ENCODE measurements at places on chromosomes 1 and 21.

- DNase-seq = no peak
Measured at GRCh38 chr1:228333739-228334115, 72.9 kb downstream of the TRIM11 start.

GRCh38 chr1:176517484-176517883 lies 54.5 kb downstream of the PAPPA2 start:
- DNase-seq = no peak

GRCh38 chr1:228544921-228545591 lies 57.9 kb downstream of the RNF187 start:
- DNase-seq = no peak

- no peak for DNase-seq
Measured at GRCh38 chr1:25492323-25492722, 51.1 kb upstream of the LDLRAP1 start.

DNA sequence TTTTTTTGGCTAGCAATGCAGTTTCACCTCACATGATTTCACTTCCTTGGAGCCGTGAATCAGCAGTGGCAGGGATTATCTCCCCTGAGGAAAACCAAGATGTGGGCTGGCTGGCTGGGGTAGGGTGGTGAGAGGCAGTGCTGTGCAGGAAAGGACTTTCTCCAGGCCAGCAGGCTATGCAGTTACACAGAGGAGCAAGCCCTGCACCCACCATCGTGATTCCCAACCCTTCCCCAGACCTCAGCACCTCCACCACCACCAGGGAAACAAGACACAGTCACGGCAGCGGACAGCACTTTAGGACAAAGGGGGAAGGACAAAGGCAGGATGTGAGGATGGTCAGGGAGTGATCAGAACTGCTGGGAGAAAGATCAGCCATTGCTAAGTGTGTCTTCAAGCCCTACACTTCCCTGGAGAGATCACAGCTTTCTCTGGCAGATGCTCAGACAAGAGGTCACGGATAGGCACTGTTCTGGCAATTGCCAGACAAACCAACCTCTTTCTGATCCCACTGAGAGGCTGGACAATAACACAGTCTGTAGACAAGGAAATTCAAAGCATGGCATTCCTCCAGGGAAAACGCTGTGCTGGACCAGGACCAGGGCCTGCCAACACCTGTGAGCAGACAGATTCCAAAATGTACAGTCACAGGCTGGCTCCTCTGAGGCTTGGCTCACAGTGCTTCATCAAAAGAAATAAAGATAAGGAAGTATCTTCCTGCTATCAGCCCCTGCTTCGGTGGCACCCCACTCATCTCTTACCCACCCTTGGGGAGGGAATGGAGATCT lies 509.4 kb downstream of the SMYD3 start:
- no peak for DNase-seq

DNA sequence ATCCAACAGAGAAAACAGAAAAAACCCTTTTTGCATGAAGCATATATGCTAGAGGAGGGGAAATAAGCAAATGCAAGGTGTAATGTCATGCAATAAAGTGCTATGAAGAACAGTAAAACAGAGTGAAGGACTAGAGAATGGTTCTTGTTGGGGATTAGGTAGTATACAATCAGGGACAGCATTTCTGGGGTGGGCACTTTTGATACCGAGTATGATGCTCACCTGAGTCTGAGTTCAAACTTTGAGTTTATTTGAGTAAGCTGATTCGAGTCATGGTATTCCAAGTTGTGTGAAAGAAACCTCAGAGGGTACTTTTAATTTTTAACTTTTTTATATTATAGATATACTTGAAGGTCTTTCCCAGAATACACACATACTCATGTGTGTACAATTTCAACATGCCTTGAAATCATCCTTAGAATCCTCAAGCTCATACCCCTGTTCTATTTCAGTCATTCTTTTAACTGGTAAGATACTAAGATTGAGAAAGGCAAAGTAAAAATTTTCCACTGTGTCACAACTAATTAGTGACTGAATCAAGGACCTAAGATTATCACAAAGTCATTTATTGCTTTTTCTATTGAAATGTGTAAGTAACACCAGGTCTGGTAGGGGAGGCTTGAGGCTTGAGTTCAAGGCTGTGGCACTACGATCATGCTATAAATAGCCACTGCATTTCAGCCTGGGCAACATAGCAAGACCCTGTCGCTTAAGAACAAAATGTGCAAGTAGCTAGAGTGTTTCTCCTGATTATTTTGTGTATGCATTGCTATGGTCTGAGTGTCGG lies 12.1 kb downstream of the LRRC8B start:
- no peak for DNase-seq

DNA sequence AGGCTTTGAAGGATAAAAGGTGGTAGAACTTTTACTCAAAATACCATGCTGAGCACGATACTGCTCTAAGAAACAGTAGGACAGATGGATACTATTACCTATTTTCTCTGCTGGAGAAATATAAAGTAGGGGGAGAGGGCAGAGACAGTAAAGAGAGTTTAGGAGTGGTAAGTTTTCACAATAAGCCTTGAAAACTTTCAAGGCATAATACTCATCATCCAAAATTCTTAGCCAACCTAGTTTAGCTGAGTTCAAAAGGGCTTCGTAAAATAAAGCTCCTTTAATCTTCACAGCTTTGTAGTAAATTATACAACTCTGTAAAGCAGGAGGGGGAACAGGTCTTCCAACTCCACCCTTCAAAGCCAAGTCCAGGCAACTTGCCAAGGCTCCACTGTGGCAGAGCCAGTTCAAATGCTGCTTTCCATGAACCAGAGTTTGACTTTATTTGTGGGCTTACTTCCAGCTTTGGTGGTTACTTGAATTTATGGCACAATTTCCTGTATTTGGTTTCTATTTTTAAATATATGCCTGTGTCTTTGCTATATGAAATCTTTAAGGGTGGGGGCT lies 15.5 kb downstream of the TEX38 start:
- DNase-seq = no peak

- no peak for DNase-seq
Measured at GRCh38 chr21:32281531-32281930, 2.7 kb upstream of the MIS18A start.

GRCh38 chr1:6979003-6979613 lies 193.9 kb downstream of the CAMTA1 start:
- no peak for DNase-seq

DNA sequence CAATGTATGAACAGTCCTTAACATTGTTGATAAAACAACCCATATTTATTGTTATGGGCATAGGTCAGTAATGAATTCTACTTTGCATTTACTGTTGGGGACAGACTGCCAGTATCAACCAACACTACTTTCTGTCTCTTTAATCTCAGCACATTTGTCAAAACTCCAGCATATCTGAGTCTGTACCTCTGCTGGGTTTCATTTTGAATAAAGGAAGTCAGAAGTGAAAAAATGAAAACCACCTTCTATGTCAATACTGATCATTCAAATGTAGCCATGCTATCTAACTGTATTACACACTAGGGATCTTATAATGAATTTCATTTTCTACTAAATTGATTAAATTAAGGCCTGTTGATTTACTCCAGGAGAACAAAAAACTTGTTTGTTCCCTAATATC lies 24.2 kb upstream of the CXADR start:
- DNase-seq = no peak

DNA sequence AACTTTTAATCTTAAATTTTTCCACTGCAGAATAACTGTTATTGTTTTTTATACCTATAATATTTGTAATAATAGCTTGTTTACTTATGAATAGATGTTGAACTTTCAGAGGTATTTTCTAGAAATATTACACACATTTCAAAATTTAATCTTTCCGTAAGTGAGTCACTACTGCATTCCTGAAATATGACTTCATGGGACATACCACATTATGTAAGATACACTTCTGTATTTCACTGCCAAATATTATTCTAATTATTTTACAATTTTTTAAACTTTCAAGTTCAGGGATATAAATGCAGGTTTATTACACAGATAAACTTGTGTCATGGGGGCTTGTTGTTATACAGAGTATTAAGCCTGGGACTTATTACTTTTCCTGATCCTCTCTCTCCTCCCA lies 2220.5 kb downstream of the NCAM2 start:
- no peak for DNase-seq

GRCh38 chr1:155223047-155223446 lies 14.6 kb downstream of the MTX1 start:
- DNase-seq = no peak

DNA sequence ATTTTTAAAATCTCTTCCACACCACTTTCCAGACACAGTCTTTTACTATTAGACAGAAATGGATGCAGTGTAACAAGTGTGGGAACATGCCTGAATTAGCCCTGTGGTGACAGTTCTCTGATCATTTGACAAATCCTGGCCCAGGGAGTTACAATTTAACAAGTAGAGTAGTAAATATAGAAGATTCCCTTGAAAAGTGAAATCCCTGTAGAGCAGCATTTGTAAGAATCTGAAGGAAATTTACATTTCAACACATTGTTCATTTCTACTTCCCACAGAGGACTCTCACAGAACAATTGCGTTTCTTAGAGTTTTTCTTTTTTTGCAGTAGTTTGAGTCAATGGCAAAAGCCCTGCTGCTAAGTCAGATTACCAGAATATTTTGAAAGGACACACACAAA lies 458.3 kb upstream of the BRINP3 start:
- no peak for DNase-seq

- DNase-seq = no peak
Measured at GRCh38 chr21:22575165-22575584, 1577.0 kb downstream of the NCAM2 start.

DNA sequence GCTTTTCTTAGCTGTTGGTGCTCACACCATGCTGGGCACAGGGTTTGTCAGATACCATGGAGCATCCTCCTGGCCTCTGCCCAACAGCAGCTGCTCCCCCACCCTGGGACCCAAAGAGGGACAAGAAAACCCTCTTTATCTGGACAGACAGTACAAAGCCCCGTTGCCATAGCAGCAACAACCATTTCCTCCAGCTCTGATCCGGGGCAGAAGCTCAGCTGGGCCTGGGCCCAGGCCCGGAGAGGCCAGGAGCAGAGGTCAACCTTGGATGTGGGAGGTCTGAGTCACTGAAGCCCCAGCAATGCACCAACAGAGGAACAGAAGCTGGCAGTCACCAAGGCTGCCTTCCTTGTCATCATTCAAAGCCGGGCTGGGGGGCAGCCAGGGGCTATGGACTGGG lies 228.4 kb upstream of the POU3F1 start:
- no peak for DNase-seq

DNA sequence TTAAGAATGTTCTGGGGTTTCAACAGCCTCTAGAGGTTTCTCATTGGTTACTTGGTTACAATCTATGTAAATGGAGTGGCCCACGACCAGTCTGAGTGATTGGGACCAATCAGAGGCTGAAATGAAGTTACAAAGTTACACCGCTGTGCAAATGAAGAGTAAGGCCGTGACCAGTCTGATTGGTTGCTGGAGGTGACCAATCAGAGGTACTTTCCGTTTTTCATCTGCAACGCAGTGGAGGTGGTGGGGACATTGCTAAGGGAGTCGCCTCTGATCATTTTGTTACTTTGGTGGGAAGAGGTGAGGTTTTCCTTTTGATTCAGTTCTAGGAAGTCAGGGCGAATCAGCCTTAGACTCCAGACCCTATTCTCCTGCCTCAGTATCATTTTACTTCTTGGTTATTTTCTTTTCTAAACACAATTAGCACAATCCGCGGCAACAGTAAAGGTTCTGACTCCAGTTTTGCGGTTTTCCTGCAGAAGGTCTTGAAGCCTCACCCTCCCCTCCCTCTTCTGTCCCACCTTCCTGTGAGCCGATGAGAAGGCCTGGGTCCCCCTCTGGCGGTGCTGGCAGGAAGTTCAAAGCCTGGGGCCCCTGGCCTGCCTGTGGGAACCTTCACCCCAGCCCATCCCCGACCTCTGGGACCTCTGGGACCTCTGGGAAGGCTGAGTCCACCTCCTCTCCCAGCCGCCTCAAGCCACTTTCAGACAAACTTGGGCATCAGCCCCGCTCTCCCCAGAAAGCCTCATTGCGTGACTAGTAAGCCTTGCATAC lies 38.7 kb upstream of the TTC34 start:
- DNase-seq = peak; percentile 38

GRCh38 chr1:41683681-41684500 lies 199.4 kb upstream of the EDN2 start:
- no peak for DNase-seq

DNA sequence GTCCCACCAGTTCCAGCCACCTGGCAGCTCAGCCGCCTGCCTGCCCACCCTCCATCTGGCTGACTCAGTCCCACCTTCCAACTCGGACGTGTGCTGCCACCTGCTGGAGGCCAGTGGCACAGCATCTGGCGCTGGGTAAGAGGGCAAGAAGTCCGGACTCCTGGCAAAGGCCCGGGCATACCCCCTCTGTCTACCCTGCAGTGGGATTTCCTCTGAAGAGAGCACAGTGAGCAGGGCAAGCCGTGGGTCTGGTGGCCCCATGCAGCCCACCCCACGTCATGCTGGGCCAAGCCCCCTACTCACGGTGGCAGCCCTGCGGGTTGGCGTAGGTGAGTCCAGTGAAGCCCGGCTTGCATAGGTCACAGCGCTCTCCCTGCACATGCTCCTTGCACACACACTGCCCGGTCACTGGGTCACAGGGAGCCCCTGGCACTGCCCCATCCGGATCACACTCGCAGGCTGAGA lies 24.5 kb downstream of the LAMB3 start:
- peak; percentile 85 for DNase-seq

GRCh38 chr21:27464648-27465047 lies 497.8 kb upstream of the ADAMTS5 start:
- no peak for DNase-seq

- DNase-seq = no peak
Measured at GRCh38 chr1:28280977-28281381, 21.7 kb downstream of the SESN2 start.

GRCh38 chr1:11671544-11672286 lies 7.7 kb downstream of the FBXO6 start:
- no peak for DNase-seq

GRCh38 chr1:232901255-232901654 lies 49.2 kb upstream of the NTPCR start:
- DNase-seq = no peak

- no peak for DNase-seq
Measured at GRCh38 chr1:65056866-65057265, 90.5 kb upstream of the JAK1 start.

- DNase-seq = no peak
Measured at GRCh38 chr1:81374481-81374880, 426.3 kb upstream of the ADGRL2 start.
